ENCODE measurements at places on chromosomes 5 and 9.
A peak's percentile ranks its signal among the peaks of the same experiment; 100 is the strongest.

DNA sequence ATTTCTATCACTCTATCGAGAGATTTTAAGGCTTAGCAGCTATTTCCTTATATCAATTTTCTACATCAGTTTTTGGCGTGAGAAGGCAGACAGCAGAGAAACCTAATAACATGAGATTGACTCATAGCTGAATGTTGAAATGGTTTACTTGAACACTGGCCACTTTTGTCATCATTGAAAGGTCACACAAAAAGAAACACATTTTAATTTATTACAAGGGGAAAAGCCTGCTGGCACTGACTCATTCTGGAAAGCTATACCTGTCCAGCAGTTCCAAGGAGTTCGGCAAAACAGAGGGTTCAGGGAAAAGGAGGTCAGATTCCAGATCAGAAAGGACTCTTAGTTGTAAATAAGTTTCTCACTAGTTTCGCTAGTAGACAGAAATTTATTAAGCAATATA, 566.4 kb downstream of the DNAH5 start:
- DNase-seq: no peak

DNA sequence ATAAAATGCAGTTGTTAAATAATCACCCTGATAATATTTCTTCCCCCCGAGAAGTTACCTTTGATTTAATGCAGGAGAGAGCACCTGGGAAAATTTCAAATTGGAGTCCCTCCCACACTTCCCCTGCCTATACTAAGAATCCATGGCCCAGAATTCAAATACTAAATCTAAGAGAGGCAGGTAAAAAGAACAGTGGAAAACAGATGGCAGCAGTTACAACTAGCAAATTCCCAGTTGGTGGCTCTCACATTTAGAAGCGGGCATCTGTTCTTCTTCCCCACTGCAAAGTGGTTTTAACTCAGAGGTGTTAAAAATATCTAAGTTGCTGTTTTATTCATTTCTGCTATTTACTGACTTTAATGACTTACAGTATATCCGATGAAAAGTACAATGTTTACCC, 210.4 kb upstream of the ELAVL2 start:
- DNase-seq: no peak

- DNase-seq: no peak
Measured at GRCh38 chr9:126403397-126403796, 76.8 kb downstream of the MVB12B start.

DNA sequence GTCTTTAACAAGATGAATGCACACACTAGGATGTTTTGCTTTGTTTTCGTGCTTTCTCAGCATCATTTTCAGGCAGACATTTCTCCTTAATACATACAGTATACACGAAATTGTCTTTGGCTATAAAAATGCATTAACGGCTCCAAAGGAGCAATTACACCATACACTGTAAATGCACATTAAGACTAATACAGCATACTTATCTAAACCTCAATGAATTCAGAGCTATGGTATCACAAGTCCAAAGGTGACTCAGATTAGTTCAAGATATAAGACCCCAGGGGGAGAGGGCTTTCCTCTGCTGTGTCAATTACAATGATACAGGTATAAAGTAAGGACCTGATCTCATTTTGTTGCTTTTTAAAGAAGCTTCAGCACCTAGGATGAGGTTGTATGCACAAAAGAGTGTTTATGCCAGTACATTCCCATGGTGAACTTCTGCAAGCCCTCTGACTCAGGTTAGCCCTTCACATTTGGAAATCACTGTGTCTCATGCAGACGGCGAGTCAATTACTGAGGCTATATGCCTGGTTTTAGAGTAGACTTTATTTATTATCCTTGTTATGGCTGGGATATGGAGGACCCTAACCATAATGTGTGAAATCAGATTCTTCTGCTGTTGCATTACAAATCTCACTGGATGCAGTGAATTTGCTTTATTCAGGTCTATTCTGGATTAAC, 233.3 kb downstream of the ZNF608 start:
- DNase-seq: no peak

DNA sequence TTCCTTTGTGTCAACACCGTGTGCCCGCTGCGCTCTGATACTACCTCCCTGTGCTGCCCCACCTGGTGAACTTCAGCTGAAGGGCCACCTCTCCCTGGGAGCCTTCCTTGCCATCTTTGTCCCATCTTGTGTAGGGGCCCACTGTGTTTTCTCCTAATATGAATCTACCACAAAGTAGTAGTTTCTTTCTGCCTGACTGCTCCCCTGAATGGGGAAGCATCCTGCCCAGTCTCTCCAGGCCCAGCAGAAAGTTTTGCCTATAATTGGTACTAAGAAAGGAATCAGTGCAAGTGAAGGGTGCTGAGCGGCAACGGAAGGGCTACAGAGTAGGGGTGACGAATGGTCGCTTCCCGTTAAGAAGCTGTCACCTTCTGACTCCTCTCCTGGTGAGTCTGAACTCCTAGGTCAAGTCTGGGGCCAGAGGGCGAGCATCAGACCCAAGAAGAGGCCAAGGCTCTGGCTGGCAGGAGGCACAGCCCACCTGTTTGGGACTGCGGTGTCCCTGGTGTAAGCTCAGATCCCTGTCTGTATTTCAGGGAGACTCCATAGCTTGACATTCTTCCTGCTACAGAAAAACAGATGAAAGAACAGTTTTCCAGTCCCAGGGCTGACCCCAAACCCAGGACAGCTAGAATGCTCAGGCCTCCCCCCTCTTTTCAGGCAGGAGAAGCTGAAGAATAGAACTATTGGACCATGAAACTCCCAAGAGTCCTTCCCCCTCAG, 24.1 kb downstream of the WWC1 start:
- no peak for DNase-seq

DNA sequence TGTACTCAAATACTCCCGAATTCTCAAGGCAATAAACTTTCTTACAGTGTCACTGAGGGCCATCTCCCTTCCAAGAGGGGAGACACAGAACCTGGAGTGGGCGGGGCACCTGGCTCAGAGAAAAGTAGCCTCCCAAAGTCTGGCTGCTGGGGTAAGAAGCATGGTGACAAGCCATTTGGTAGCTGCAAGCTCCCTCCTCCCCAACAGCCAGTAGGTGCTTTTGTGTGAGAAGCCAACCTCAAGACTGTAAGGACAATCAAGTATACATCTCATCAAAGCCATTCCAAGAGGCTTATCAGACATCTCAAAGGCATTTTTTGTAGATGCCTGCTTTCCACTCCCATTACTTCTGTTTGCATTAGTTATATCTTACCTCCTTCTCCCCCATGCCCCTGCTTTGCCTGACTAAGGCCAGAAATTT, 1.4 kb downstream of the DAB2 start:
- peak; percentile 51 for DNase-seq

DNA sequence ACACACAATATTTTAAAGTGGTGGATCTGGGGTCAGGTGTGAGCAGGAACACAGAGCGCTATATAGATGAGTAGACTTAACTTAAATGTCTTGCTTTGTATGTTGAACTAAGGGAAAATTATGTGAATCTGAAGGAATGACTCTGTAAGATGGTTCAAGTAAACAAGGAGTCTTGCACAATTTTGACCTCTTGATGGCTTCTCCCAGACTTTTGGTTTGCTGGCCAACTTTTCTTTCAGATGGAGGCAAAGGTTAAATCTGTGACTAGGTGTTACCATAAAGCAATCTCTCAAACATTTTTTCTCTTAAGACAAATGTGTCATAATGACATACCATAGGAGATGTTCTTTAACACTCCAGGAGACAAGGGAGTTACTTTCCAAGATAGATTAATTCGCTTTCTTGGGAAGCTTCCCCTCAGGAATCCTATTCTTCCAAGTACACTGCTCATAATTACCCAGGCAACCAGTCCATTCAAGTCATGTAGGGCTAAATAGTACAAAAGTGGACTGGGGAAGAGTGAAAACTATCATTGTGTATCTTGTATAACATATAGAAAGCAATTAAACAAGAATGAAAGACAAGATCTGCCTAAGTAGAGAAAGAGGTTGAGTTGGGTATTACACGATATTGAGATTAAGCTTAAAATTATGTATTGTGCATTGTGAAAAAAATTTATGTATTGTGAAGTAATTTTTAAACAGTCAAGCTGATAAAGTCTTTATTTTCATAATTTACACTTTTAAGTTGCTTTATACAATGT, 60.3 kb upstream of the SLC27A6 start:
- DNase-seq: no peak

GRCh38 chr9:14366076-14366475, 52.1 kb upstream of the NFIB start:
- no peak for DNase-seq

DNA sequence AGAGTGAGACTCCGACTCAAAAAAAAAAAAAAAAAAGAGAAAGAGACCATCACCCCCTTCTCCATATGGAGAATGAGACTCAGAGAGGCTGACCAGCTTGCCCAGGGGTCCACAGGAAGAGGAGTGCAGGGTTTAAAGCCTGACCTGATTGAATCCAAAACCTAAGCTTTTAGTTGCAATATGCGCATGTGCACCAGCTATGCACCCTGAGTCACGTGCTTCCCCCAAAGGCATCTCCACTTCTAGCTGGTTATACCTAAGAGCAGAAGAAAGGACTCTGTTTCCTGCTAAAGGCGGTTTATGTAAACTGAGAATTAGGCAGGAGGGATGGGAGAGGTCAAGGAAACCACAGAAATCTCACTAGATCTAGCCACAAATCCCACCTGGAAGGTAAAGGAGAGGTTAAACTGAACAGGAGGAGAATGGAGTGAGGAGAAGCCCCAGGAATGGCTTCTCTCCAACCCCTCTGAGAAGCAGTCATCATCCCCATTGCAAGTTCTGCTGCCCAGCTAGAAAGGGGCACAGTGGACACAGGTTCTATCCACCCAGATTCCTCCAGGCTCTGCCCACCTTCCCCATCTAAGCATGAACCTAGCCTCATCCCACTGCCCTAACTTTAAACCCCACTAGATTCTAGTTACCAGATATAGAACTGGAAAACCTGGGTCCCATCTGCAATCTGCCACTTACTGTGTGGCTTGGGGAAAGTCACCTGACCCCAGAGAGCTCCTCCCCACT, 171.3 kb downstream of the ACTL7B start:
- no peak for DNase-seq

GRCh38 chr5:113378959-113379541, 55.7 kb downstream of the TSSK1B start:
- DNase-seq: peak; percentile 59

- DNase-seq: no peak
Measured at GRCh38 chr5:66206465-66206864, 62.4 kb downstream of the SREK1 start.

DNA sequence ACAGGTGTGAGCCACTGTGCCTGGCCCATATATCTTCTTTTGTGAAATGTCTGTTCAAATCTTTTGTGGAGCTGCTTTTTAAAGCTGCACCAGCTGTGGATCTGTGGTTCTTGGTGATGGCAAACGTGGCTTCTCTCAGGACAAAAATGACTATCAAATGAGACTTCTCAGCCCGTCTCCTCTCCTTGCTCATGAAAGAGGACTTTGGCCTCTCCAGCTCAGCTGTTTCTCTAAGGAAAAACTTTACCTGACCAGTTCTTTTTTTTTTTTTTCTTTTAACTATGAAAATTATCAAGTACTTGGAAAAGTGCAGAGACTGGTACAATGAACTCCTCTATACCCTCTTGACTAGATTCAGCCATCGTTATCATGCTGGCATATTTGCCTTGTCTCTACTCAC, 44.8 kb downstream of the RALGPS1 start:
- no peak for DNase-seq

GRCh38 chr5:27876071-27876470, 837.7 kb upstream of the CDH9 start:
- DNase-seq: no peak

- no peak for DNase-seq
Measured at GRCh38 chr5:77155179-77155785, 55.2 kb upstream of the PDE8B start.

GRCh38 chr5:65961633-65962032, 35.3 kb downstream of the ERBIN start:
- no peak for DNase-seq

DNA sequence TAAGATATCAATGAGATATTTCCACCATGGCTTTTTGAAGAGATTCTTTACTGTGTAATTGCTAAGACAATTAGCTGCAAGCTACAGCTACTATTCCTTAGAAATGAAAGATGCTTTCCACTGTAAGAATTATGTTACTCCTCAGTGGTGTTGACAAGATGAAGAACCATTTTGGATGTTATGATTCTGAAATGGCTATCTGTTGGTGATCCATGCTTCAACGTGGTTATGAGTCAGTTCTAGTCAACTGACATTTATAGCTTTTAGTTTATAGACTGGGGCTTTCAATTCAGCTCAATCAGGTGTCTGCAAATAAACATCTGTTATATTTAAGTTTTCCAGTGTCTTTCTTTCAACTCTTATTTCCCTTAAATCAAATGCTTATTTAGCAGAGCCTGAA, 93.7 kb downstream of the SGCD start:
- no peak for DNase-seq

DNA sequence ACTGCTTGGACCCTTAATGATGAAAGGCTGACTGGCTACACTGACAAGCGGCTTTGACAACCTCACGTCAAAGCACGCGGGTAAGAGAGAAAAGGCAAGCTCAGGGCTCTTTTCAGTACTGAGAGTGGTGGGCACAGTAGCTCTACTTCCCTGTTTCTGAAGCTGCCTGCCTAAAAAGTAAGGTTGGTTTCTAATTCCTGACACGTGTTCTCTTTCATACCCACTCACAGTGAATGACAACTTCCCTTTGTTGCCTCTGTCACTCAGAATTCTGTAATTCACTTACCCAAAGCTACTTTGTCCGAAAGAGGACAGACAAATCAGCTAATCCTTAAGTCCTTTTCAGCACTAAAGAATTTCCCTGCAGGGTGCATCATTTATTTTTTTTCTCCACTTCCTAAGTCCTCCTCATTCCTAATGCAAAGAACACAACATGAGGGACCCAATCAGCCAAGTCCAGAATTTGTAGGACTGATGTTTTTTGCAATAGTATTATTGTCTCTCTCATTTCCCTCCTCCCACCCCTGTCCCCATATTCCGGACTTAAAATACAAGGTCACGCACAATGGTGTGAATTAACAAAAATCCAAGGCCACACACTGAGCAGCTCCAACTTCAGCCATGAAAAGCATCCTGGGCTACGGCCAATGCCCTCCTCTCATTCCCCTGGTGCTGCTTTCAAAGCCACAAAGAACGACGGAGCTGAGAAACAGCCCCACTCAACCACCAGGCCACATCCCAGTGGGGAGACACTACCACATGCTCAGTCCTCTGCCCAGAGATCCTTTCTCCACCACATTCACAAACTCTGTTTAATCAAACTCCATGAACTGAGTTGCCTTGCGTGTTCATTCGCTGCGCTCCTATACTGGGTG, 221.0 kb downstream of the TSSK1B start:
- DNase-seq: no peak

DNA sequence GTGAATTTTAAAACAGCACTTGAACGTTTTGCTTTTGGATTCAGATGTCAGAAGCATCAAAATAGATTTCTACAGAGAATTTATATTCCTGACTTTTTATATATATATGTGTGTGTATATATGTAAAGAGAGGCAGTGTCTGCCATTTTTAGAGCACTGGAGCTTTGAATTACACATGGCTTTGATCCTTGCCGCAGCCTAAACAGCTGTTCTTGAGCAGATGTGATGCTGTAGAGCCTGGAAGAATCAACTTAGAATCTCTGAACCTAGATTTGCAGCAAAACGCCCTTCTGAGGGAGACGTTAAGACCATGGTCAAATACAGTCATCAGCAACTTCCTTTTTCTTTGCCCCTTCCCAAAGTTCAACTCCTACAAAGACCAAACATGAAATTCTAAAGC, 21.7 kb upstream of the C5orf47 start:
- no peak for DNase-seq

- DNase-seq: peak; percentile 88
Measured at GRCh38 chr9:95510709-95511615, 5.8 kb downstream of the PTCH1 start.

Measured in colonic mucosa (tissue), 4 donors.